Astrocyte of the cerebellum (primary cell): ENCODE measurements at places on chromosomes 6 and 20.
A peak's percentile ranks its signal among the peaks of the same experiment; 100 is the strongest.

GRCh38 chr6:165729307-165729936 lies 66.4 kb upstream of the PDE10A start:
- DNase-seq = no peak

DNA sequence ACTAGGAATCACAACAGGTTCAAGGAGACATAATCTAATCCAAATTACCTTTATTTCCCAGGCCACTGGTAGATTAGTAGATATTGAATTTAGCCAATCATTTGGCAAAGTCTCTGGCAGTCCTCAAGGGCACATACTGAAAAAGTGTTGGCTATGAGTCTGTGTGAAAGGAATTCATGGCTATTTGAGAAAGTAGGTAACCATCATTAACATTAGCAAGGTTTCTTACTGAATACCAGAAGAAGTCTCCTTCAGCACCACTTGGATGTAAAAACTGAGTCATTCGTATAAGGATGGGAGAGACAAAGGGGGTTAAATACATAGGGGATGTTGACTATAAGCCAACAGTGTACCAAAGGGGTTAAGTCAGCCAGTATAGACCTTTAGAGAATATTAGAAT lies 36.7 kb downstream of the AGPAT4 start:
- DNase-seq = no peak

DNA sequence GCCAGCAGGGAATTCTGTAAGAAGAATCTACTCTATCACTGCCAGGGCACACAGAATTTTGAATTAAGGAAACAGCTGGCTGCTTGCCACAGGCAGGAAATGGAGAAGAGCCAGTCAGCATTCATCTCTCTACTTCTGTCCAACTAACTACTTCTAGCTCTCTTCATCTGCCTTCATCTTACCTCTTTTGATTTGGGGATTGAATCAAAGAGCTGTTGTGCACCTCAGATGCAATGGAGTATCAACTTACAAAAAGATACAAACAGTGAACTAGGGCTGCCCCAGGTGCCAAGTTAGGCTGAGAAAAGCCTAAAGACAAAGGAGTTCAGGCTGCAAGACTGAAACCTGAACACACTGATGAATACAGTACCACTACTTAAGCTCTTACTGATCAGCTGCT lies 82.0 kb downstream of the PTPRK start:
- DNase-seq = no peak

DNA sequence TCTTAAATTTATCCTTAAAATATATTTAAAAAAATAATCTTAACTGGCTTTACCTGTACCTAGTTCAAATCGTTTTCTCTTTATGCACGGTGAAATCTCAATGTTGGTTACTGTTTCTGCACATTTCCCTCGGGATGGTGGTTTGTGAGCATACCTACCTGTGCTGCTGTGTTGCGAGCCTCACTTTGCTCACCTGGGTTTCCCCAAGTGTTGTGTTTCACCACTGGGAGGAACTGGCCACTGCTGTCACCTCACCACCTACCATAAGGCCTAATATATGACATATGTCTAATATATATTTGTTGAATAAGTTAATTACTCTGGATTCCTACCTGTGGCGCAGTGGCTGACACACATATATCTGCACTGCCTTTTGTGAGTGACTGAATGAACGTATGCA lies 493.5 kb upstream of the FLRT3 start:
- DNase-seq = no peak

DNA sequence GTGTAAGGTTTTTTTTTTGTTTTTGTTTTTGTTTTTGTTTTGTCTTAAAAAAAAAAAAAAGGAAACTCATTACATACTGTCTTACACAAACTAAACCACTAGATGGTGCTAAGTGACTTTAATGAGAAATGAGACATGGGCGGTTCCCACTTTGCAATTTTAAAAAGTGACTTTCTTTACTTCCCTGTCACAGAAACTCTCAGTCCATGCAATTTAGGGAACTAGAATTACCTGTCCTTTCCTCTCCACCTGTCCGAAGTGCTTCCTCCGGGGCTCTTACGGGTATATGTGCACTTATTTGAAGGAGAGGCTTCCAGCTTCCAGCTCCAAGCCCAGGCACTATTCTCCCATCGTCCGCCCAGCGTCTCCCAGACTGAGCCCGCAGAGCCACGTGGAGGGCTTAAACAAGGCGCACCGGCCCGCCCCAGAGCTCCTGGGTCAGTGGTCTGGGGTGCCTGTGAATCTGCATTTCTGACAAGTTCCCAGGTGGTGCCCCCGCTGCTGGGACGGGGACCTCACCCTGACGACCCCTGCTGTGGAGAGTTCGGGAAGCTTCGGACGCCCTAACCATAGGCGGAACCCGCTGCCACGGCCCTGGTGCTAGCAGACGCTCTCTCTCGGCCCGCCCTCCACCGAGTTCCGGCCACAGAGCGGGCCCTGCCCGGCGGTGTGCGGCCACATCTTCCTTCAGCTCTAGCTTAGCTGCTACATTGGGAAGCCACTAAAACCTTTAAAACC lies 26.1 kb downstream of the BFSP1 start:
- peak; percentile 16 for DNase-seq

DNA sequence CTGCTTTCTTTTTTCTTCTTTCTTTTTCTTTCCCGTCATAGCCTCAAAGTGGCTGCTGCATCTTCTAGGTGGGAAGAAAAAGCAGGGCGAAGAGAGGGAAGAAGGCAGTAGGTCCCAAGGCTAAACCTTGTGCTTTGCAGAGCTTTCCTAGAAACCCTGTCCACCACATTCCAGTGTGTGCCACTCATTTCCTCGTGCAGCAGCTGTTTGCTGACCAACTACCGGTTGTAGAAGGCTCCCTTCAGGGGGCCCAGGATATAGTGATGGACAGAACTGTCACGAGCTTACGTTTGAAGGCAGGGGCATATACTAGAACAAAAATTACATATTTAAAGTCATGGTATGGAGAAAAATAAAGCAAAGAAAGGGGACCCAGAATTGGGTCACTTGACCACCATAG lies 103.0 kb downstream of the SASH1 start:
- no peak for DNase-seq

DNA sequence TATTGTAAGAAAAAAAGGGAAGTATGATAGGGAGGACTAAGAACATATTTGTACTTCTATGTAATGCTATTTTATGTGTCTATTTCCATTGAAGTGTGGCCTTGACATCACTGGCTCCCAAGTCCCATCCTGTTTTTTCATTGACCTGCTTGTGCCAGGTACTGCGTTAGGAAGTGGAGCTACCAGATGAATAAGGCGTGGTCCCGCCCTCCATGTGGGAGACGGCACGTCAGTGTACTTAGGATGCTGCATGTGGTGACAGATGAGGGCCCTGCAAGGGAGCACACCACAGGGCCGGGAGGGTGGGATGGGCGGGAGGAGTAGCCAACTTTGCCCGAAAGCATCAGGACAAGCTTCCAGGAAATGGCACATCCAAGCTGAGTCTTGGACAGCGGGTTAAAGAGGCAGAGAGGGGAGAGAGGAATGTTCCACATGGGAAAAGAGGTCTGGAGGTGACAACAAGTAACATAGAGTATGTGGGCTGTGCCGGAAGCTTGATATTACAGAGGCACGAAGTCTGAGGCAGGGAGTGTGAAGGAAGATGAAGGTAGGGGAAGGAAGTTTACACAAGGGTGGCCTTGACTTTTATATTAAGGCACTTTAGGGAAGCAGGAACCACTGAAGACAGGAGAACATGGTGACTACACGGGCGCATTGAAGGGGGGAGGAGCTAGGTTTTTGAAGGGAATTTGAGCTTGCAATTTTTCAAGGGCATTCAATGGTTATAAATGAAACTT lies 140.6 kb downstream of the MTHFD1L start:
- no peak for DNase-seq

GRCh38 chr6:18359237-18359885 lies 27.8 kb upstream of the RNF144B start:
- DNase-seq = no peak

GRCh38 chr20:19913349-19913748 lies 103.8 kb upstream of the NAA20 start:
- DNase-seq = no peak

DNA sequence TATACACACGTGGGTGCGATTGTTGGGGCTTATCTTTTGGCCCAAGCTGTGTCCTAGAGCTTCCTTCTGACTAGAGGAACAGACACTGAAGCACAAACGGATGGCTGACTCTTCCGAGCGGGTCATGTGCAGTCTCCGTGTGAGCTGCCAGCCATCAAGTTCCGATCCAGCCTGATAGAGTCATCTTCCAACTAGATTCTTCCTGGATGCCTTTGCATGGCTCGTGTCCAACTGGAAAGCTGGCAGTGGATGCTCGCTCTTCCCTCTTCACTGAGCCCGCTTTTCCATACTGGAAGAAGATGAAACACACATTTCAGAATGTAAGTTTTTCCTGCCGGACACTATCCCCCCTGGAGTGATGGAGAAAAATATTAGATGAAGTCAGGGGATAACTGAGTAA lies 148.1 kb downstream of the SCML4 start:
- no peak for DNase-seq
